ENCODE measurements at places on chromosomes 16 and 17.

DNA sequence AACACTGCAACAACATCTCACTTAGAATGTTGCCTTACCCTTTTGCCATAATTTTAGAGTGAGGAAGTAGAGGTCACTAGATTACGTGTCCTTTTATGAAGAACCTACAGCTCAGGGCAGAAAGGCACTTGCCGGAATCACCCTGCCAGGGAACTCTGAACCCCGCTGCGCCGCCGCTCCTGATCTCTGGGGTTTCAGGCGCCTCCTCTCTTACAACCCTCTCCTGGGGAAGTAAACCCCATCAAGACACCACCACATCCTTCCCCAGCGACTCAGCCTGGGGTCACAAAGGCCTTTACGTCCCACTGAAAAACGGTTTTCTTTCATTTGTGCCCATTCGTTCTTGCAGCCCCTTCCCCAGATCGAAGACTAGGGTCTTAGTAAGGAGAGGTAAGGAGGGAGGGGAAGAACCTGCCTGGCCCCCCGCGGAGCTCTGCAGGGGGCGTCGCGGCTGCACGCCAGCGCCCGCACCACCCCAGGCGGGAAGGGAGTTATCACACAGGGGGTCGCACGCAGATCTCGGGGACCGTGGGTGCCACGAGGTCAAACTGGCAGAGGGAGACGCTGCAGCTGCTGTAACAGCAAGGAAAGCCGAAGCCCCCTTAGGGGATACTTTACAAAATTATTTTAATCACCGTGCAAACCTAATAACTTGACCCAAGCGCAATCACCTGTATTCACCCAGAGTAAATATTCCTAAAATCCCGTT is 1.0 kb upstream of the HLF start:
- DNase-seq: no peak

GRCh38 chr17:41553987-41554680 is 17.7 kb downstream of the KRT9 start:
- DNase-seq: no peak

DNA sequence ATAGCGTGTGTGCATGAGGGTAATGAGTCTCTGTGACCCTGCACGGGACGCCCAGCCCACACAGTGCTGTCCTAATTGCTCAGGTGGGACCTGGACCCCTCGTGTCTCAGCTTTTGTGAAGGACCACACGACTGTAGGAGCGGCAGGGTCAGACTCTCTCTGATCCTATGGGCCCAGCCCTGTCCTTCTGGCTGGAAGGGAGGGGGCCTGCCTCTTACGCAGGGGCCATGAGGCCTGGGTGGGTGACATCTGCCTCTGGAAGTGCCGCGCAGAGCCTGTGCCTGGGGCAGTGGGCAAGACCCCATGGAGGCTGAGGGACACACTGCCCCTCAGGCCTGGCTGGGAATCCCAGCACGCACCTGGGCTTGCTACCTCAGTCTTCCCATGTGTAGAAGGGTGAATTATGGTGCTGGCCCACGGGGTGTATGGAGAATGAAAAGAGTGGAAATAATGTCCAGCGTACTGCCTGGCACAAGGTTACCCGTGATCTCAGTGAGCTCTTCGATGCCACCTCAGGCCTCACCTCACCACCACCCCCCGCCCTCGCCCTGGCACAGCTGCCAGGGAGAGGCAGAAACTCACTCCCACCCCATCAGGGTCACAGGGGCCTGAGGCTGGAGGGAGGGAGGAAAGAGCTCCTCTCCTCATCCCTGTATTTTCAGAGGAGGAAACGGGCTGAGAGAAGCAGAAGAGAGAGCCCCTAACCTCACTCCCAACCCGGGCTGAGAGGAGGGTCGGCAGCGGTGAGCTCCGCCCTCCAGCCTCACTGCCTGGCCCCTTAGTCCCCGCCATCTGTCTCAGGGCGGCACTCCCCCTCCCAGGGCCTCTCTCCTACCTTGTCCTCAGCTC is 27.1 kb upstream of the DBNDD1 start:
- DNase-seq: peak; percentile 69

DNA sequence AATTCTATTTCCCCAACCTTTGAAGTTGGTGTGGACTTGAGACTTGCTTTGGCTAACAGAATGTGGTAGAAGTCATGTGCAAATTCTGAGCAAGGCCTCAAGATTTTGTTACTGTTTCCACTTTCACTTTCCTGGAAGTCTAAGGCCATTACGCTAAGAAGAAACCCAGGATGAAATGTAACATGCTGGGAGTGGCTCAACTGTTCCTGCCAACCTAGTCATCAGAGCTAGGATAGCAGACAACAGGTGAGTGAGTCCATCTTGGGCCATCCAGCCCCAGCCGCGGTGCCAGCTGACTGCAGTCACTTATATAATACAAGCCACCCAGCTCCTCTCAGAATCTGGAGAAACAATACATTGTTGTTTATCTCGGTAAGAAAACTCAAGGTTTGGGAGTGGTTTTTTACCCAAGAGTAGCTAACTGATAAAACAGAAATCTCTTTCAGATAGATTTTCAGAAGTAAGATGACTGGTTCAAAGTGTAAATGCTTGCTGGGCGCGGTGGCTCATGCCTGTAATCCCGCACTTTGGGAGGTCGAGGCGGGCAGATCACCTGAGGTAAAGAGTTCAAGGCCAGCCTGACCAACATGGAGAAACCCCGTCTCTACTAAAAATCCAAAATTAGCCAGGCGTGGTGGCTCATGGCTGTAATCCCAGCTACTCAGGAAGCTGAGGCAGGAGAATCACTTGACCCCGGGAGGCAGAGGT is 10.7 kb upstream of the STX4 start:
- DNase-seq: peak; percentile 80

GRCh38 chr16:75288596-75289120 is 37.2 kb upstream of the BCAR1 start:
- DNase-seq: no peak

GRCh38 chr17:57746221-57746620 is 1.1 kb upstream of the CCDC182 start:
- DNase-seq: no peak

GRCh38 chr16:87393680-87394055 is 1.5 kb downstream of the MAP1LC3B start:
- DNase-seq: no peak

All from SJCRH30 (cell line).